ENCODE measurements at places on chromosomes 2 and 18. TPM values are rescaled to one million over a fixed set of nuclear protein-coding genes. Genes with fewer than 3 reads are reported as not detected.

- no peak overlapping the region for H3K27ac ChIP-seq
- peaks cover 16% of the 10 kb centered on the region for H3K4me1 ChIP-seq
- H3K27me3 ChIP-seq, result no peaks in the 10 kb centered on the region
- no peak for DNase-seq
- peaks cover 3% of the 10 kb centered on the region for H3K36me3 ChIP-seq
- no peak overlapping the region for H3K4me3 ChIP-seq
These were observed 3.0 kb upstream of the IL1A start for GRCh38 chr2:112787294-112787693.

RABL2A gene
- 35.4 TPM for total RNA-seq

GRCh38 chr2:60794271-60794863 is 38.3 kb downstream of the PAPOLG start:
- no peak for DNase-seq
- no peaks in the 10 kb centered on the region for H3K4me1 ChIP-seq
- H3K27ac ChIP-seq, result no peak overlapping the region
- no peaks in the 10 kb centered on the region for H3K27me3 ChIP-seq
- peaks cover 8% of the 10 kb centered on the region for H3K36me3 ChIP-seq

- H3K27ac ChIP-seq, result no peak overlapping the region
- peaks cover 9% of the 10 kb centered on the region for H3K4me1 ChIP-seq
- H3K4me3 ChIP-seq, result no peak overlapping the region
- no peak for DNase-seq
- H3K27me3 ChIP-seq, result no peaks in the 10 kb centered on the region
- peaks cover 12% of the 10 kb centered on the region for H3K36me3 ChIP-seq
These were observed 25.3 kb downstream of the PSME4 start for GRCh38 chr2:53945538-53945937.

DNA sequence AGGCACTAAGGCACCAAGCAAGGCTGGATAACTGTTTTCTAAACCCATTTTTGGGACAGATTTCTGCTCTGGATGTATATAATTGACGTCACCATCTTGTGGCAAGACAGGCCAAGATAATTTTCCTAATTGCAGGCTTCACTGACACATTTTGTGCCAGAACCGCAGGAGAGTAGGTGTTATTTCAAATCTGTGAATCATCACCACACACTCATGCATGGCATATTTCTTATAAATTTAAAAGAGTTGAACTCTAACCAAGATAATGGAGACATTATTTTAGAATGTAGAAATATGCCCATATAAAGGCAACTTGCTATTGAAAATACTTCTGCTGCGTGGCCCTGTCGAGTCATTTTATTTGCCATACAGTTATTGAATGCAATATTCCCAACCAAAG is 68.3 kb upstream of the ACYP2 start:
- H3K36me3 ChIP-seq, result peaks cover 4% of the 10 kb centered on the region
- H3K27me3 ChIP-seq, result no peaks in the 10 kb centered on the region
- DNase-seq, result no peak

DNA sequence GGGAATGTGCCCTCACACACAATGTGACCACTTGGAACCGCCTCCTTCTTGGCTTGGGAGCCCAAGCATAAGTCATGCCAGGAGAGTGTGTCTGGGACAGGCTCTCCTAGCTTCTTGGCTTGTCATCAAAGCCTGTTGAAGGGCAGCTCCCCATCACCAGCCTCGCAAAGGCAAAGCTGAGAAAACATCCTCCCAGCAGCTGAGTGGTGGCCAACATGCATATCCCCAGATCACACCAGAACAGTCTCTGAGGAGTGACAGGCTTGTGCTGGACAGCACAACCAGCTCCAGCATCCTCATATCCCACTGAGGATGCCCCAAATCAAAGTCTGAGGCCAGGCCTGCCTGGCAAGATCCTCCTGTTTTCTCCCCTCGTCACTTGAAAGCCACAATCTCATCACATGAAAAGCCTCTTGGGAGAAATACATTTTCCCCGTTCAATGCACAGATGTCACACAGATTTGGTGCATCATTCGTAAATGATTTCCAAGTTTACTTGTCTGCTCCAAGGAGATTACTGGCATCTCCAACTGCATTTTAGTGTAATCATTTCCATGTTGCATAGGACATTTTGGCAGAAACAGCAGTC is 269.3 kb downstream of the TTC32 start:
- no peak for DNase-seq
- no peaks in the 10 kb centered on the region for H3K36me3 ChIP-seq
- no peaks in the 10 kb centered on the region for H3K4me1 ChIP-seq
- H3K4me3 ChIP-seq, result no peak overlapping the region

DNA sequence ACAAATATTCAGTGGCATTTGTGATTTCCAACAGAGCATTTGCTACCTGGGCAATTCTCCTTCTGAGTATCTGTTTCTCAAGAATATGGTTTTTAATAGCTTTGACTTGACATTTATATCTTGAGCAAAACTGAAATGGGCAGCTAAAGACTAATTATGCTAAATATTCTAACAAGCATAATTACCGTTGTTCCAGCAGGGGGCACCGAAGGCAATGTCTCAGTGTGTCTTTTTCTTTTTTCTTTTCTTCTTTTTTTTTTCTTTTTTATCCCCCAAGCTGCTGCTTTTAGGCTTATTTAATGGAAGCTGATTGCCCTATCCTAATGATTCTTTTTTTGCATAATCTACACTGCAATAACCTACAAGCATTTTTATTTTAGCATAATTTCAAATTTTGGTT is 138.9 kb upstream of the NABP1 start:
- H3K4me1 ChIP-seq, result peaks cover 4% of the 10 kb centered on the region
- no peaks in the 10 kb centered on the region for H3K36me3 ChIP-seq
- H3K27me3 ChIP-seq, result no peaks in the 10 kb centered on the region
- DNase-seq, result peak; percentile 28

GRCh38 chr18:12366379-12366778 is 10.6 kb downstream of the AFG3L2 start:
- H3K4me1 ChIP-seq, result peaks cover 8% of the 10 kb centered on the region
- no peak overlapping the region for H3K4me3 ChIP-seq
- DNase-seq, result no peak
- peak overlapping the region; percentile 81 for H3K27ac ChIP-seq
- no peaks in the 10 kb centered on the region for H3K27me3 ChIP-seq
- H3K36me3 ChIP-seq, result peaks cover 13% of the 10 kb centered on the region

GRCh38 chr2:232577841-232578240 is 27.4 kb downstream of the EIF4E2 start:
- peak overlapping the region; percentile 96 for H3K27ac ChIP-seq
- H3K36me3 ChIP-seq, result peaks cover 9% of the 10 kb centered on the region
- no peaks in the 10 kb centered on the region for H3K27me3 ChIP-seq

DIS3L2 gene
- 47.2 TPM for total RNA-seq

DNA sequence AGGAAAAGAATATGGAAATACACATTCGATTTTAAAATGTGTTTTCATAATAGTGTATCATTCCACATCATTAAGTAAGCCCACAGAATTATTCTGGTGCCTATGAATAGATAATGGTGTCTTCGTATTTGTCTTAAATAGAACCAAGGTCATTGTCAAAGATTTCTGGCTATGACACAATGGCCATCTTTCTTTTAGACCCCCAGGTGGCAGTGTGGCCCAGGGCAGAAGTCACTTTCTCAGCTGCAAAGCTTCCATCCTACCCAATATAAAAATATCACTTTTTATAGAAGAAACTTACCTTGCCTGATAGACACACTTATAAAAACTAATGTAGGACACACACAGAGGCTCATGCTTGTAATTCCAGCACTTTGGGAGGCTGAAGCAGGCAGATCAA is 57.5 kb downstream of the ZRANB3 start:
- no peak overlapping the region for H3K4me3 ChIP-seq
- H3K4me1 ChIP-seq, result no peaks in the 10 kb centered on the region
- no peak overlapping the region for H3K27ac ChIP-seq
- H3K36me3 ChIP-seq, result no peaks in the 10 kb centered on the region
- H3K27me3 ChIP-seq, result no peaks in the 10 kb centered on the region

DNA sequence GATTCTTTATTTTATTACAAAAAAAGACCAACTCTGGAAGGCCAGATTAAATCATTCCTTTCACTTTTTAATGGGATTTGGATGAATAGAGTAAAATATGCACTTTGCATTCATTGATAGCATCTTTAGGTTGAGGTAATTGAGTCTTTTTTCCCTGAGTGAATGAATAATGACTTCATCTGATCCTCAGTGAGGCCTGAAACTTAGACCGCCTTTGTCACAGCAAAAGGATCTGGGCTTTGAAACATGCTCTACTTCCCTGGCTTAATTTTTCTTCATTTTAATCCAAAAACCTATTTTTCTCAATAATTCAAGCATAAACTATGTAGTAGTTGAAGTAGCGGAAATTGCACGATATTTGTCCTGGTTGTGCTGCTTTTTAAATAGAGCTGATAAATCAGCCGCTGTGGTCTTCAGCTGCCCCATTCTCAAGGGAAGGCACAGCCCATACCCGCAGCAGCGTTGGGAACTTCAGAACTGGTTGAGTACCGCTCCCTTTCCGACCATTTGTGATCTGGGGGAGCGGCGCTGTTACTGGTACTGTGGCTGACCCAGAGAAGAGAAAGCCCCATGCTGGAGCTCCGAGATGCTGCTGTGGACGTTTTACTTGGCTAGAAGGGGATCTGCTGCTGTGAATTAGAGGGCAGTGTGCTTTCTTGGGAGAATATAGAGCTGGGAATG is 145.3 kb upstream of the NFATC1 start:
- H3K27me3 ChIP-seq, result no peaks in the 10 kb centered on the region
- H3K36me3 ChIP-seq, result peaks cover 3% of the 10 kb centered on the region
- peak overlapping the region; percentile 48 for H3K4me3 ChIP-seq
- H3K4me1 ChIP-seq, result peaks cover 65% of the 10 kb centered on the region

SLC40A1 gene
- total RNA-seq, result 2.0 TPM

DNA sequence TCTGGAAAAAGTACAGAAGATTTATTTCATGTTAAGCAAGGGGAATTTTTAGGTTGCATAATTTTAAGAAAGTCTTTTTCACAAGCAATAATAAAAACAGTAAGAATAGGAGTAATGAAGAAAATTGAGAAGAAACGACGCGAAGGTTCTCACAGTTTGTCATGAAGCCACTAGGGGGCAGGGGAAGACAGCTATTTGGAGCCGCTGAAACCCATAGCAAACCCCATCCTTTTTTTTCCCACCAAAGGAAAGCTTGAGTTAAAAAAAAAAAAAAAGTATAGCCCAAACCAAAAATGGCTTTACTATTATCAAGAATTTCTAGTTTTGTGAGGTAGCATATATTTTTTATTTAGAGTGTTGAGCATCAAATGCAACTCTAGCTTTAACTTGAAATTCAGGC is 300.9 kb downstream of the PHLPP1 start:
- H3K27me3 ChIP-seq, result peaks cover 19% of the 10 kb centered on the region
- peak; percentile 40 for DNase-seq
- H3K27ac ChIP-seq, result no peak overlapping the region

- no peak overlapping the region for H3K27ac ChIP-seq
- DNase-seq, result no peak
- H3K4me1 ChIP-seq, result peaks cover 17% of the 10 kb centered on the region
- no peaks in the 10 kb centered on the region for H3K27me3 ChIP-seq
- H3K36me3 ChIP-seq, result no peaks in the 10 kb centered on the region
These were observed 818.4 kb upstream of the FSHR start for GRCh38 chr2:49972699-49973098.

DNA sequence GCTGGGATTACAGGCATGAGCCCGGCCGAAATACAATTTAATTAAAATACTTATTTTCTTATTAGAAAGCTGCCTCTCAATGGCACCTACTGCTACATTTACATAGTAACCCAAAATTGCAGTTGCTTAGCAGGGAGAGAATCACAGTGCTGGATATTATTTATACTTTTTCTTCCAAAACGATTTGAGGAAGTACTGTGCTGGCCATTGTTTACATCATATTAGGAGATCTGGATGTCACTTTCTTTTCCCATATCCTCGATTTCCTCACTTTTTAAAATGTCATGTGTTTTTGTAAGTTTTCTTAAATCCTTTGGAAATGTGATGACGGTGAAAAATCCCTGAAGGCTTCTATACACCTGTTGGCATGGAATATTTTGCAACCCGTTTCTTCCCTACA is 3.4 kb upstream of the SP3 start:
- no peaks in the 10 kb centered on the region for H3K36me3 ChIP-seq
- H3K4me3 ChIP-seq, result peak overlapping the region; percentile 72
- no peak overlapping the region for H3K27ac ChIP-seq
- peaks cover 5% of the 10 kb centered on the region for H3K27me3 ChIP-seq
- H3K4me1 ChIP-seq, result peaks cover 12% of the 10 kb centered on the region
- DNase-seq, result no peak

GRCh38 chr2:188293601-188294351 is 2.1 kb downstream of the GULP1 start:
- peak overlapping the region; percentile 100 for H3K4me3 ChIP-seq
- peak overlapping the region; percentile 99 for H3K27ac ChIP-seq
- peaks cover 3% of the 10 kb centered on the region for H3K27me3 ChIP-seq
- H3K36me3 ChIP-seq, result peaks cover 2% of the 10 kb centered on the region

- H3K36me3 ChIP-seq, result peaks cover 10% of the 10 kb centered on the region
- H3K4me1 ChIP-seq, result peaks cover 36% of the 10 kb centered on the region
- H3K4me3 ChIP-seq, result peak overlapping the region; percentile 90
- H3K27ac ChIP-seq, result peak overlapping the region; percentile 83
These were observed 1.3 kb downstream of the NCAPH start for GRCh38 chr2:96336873-96337272.

- no peak overlapping the region for H3K4me3 ChIP-seq
- no peak for DNase-seq
- H3K36me3 ChIP-seq, result no peaks in the 10 kb centered on the region
- H3K4me1 ChIP-seq, result peaks cover 15% of the 10 kb centered on the region
- H3K27me3 ChIP-seq, result no peaks in the 10 kb centered on the region
These were observed 68.1 kb downstream of the LAMA3 start for GRCh38 chr18:23757437-23757733.

- no peak for DNase-seq
These were observed 321.5 kb downstream of the RND3 start for GRCh38 chr2:150165988-150166312.

GRCh38 chr18:62386091-62386490 is 61.0 kb downstream of the TNFRSF11A start:
- no peaks in the 10 kb centered on the region for H3K36me3 ChIP-seq
- peaks cover 2% of the 10 kb centered on the region for H3K27me3 ChIP-seq
- H3K4me1 ChIP-seq, result peaks cover 9% of the 10 kb centered on the region
- no peak overlapping the region for H3K27ac ChIP-seq
- H3K4me3 ChIP-seq, result no peak overlapping the region
- no peak for DNase-seq

DNA sequence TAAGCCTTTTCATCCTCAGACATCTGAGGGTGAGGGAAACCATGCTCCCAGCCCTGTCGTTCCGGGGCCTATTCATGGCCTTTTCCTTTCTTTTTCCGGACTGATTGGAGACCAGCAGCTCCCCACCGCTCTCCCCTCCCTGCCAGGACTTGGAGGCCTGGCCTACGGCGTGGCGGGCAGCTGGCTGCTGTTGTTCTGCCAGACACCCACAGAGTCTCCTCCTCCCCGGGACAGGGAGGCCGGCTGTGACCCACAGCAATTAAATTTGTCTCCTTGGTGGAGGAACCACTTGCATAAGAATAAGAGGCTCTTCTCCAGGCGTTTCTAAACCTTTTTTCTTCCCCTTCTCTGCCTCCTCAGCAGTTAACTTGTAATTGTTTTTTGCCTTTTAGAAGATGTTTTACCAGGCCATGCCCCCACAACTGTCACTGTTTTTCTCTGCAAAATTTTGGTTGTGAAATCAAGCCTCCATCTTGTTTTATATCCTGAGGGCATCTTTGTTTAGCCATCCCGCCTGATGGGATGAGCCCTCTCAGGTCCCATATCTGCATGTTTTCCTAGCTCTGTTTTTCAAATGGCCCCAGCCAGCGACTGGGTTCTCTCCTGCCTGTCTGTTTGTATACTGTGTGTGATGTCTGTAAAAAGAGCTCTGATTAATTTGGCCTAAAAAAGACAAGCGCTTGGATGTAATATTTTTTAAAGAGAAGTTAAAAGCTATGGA is 1060.0 kb upstream of the DDX18 start:
- no peaks in the 10 kb centered on the region for H3K27me3 ChIP-seq
- peak overlapping the region; percentile 90 for H3K27ac ChIP-seq
- H3K4me1 ChIP-seq, result peaks cover 11% of the 10 kb centered on the region
- peak; percentile 28 for DNase-seq
- H3K36me3 ChIP-seq, result no peaks in the 10 kb centered on the region
